CD4-positive, alpha-beta T cell (primary cell): ENCODE measurements at places on chromosomes 16 and 17.

GRCh38 chr16:8859913-8860881, 8.6 kb downstream of the CARHSP1 start:
- no peak for DNase-seq

DNA sequence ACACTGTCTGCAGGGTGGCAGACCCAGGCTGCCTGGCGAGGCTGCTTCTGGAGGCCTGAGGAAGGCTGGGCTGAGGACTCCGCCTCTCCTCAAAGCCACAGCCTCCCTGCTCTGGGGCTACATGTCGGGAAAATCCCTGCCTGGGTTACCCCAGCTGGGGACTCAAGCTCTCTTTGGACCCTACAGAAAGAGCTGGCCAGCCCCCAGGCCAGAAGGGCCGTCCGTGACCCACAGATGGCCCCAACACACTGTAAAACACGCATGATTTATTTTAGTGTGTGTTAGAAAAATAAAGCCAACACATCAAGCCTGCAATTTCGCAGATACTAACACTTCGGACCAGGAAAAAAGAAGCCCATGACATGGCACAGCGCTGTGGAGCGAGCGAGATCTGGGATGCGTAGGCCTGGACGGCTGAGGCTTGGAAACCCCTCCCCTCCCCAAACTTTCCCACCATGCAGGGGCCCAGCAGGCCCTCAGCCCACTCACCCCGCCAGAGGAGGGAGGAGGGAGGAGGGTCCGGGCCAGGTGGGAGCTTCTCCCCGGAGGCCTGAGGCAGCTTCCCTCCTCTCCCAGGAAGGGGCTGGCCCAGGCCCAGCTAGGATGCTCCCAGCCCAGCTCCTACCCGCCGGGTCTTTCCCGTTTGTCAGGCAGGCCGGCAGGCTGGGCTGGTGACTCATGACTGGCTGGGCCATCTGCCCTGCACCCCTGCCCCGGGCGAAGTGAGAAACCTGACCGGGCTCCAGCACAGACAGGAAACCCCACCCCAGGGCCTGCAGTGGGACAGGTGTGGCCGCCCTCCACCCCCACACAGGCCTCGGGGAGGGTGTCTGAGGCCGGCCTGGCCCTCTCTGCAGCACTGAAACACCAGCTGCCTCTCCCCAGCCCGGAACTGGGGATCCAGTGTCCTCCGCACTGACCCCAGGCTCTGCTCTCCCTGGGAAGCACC, 34.1 kb upstream of the SLC38A10 start:
- DNase-seq: no peak

- DNase-seq: no peak
These were observed 480.4 kb downstream of the CDH8 start for GRCh38 chr16:61555718-61556441.

- no peak for DNase-seq
These were observed 62.0 kb upstream of the TEKT3 start for GRCh38 chr17:15403276-15403939.

DNA sequence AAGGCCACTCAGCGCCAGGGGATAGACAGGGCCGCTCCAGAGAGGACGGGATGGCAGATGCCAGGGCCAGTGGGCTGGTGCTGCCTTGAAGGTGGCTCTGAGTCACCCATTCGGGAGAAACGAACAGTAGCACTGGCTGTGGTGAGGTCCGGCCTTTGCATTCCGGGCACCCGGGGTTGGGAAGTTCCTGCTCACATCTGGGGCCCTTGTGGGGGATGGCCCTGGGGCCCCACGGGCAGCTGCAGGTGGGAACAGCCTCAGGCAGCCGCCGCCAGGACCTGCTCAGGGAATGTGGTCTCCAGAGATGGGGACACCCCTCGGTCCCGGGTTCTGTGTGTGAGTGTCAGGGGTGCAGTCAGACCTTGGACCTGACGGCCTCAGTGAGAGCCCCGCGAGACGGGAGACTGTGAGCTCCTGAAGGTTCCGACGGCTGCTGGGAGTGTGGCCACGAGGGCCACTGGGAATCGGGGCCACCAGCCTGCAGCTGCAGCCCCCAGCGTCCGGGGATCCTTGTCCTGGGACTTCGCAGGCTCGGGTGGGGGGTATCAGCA, 1.4 kb downstream of the CBFA2T3 start:
- no peak for DNase-seq

GRCh38 chr17:50905460-50905803, 39.3 kb upstream of the TOB1 start:
- no peak for DNase-seq

- DNase-seq: no peak
These were observed 33.6 kb upstream of the XYLT2 start for GRCh38 chr17:50312308-50312707.

DNA sequence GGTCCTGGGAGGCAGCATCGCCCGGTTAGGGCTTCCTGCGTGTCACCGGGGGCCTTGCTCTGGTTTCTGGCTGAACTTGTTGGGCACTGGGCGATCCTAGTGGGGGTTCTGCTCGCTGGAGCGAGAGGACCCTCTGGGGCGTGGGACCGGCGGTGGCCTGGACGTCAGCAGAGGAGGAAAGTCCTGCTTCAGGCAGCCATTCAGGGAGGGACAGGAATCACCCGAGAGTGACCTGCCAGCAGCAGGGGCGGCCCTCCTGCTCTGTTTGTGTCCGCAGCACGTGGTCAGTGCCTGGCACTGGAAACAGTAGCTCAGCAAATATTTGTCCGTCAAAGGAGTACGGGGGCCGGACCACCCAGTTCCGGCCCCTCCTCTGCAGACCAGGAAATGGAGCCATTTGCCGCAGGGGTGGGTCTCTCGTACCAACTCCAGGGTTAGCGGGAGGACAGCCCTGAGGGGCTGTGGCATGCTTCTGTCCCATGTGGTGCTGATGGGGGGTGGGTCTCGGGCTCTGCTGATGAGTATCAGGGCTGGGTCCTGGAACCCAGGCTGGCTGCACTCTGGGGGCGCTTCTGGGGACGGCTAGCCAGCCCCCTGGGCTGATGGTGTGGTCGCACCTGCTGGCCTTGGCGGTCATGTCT, 48.3 kb downstream of the BAIAP2 start:
- no peak for DNase-seq

DNA sequence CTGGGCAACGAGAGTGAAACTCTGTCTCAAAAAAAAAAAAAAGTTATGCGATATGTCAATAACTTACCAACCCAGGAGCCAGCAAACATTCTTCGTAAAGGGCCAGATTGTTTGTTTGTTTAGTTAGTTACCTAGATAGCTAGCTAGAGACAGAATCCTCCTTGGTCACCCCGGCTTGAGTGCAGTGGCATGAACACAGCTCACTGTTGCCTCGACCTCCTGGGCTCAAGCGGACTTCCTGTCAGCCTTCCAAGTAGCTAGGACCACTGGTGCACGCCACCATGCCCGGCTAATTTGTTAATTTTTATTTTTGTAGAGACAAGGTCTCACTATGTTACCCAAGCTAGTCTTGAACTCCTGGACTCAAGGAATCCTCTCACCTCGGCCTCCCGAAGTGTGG, 113.0 kb downstream of the LITAF start:
- no peak for DNase-seq

GRCh38 chr16:48124266-48124665, 31.5 kb downstream of the ABCC12 start:
- no peak for DNase-seq

DNA sequence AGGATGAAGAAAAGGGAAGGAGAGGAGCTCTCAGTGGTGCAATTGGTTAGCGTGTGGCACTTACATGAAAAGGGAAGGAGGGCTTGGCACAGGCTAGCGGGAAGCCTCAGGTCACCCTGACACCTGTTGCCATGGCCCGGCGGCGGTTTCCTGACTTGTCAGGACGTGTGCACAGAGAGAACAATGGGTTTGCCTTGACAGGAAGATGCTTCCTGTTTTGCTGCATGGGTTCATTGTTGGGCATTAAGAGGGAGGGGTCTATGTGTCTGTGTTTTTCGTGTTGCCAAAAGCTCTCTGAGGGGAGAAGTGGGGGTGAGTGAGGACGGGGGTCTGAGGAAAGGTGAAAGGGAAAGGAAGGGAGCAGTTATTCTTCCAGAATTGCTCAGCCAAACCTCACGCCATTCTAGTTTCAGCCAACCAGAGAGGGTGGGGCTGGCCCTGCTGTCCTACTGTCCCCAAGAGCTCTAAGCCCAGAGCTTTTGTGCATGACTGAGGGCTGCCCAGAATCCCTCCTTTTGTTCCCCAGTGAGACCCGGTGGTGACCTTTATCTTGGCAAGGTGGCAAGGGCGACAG, 17.1 kb upstream of the CCR7 start:
- DNase-seq: peak; percentile 81

GRCh38 chr17:57945996-57946797, 9.0 kb downstream of the CUEDC1 start:
- no peak for DNase-seq

GRCh38 chr16:194516-194915, 14.3 kb downstream of the HBQ1 start:
- DNase-seq: no peak

- no peak for DNase-seq
These were observed 6.2 kb upstream of the MEOX1 start for GRCh38 chr17:43667947-43668348.

DNA sequence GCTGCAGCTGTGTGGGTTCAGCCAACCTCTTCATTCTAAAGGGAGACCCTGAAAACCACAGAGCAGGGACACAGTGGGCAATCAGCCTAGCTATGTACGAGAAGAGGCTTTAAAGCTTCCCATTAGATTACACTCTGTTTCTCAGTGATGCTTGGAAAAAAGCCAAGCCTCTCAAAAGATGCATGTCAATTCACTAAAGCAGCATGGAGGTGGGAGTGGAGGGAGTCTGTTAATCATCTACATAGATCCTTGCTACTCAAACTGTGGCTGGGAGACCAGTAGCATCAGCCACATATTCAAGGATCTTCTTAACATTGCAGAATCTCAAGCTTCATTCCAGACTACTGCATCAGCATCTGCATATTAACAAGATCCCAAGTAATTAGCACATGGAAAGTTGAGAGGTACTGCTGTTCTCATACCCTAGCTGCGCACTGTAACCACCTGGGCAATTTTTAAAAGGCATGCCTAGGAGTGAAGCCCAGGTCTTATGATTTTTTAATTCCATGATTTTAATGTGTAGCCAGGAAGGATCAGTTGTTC, 305.9 kb downstream of the PMP22 start:
- DNase-seq: no peak

GRCh38 chr17:77466596-77467223, 325.9 kb downstream of the SEC14L1 start:
- no peak for DNase-seq

GRCh38 chr16:64351121-64351520, 770.7 kb downstream of the CDH11 start:
- no peak for DNase-seq

DNA sequence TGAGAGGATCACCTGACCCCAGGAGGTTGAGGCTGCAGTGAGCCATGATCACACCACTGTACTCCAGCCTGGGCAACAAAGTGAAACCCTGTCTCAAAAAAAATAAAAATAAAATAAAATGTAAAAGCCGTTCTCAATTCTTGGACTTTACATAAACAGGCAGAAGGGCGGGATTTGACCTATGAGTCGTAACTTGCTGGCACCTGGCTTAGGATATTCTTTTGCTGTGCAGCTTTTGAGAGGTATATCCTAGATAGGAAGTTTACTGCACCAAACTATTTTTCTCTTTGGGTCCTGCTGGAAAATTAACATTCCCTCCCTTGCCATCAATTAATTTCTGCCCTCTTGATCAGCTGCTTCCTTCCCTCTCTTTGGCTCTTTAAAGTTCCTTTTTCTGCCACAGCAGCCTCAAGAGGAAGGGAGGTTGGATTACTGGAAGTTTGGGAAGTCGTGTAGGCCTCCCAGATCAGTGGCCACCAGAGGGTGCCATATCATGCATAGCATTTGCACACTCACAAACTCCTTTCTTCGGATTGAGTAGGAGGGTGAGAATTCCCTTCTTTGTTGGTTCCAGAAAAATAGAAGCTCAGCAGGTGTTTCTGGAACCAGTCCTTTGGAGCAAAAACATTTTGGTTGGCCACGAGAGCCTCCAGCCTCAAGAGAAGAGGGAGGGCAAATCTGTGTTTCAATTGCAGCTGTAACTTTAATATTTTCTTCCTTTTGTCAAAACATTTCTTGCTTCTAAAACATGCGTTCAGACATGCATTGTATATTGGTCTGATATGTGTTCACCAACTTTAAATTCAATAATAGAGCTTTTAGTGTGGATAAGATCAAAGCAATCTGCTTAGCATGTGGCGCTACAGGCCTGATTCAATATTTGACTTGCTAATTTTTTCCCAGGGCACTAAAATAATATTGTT, 147.3 kb downstream of the CCDC182 start:
- peak; percentile 14 for DNase-seq

DNA sequence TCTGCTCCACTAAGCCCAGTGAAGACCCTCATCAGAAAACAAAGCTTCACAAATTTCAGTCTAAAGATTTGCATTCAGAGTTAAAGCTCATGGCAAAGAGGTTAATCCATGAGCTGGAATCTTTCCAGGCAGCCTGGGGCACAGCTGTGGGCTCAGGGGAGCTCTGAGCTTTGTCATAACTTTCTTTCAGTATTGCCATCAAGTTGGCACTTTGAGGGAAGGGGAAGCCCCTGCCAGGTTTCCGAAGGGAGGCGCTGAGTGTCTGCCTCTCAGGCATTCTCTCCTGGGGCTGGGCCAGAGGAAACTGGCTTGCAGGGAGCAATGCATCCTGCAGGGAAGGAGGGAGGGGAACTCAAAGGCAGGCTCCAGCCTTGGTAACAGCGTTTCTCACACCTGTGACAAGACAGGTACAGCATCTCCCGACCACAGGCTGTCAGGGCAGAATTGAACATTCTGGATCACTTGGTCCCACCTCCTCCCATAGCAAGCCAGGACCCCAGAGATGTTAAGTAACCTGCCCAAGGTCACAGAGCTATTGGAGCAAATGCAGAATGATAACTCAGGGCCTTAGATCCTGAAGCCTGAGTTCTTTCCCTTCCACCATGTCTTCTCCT, 3.9 kb downstream of the LPO start:
- DNase-seq: no peak

DNA sequence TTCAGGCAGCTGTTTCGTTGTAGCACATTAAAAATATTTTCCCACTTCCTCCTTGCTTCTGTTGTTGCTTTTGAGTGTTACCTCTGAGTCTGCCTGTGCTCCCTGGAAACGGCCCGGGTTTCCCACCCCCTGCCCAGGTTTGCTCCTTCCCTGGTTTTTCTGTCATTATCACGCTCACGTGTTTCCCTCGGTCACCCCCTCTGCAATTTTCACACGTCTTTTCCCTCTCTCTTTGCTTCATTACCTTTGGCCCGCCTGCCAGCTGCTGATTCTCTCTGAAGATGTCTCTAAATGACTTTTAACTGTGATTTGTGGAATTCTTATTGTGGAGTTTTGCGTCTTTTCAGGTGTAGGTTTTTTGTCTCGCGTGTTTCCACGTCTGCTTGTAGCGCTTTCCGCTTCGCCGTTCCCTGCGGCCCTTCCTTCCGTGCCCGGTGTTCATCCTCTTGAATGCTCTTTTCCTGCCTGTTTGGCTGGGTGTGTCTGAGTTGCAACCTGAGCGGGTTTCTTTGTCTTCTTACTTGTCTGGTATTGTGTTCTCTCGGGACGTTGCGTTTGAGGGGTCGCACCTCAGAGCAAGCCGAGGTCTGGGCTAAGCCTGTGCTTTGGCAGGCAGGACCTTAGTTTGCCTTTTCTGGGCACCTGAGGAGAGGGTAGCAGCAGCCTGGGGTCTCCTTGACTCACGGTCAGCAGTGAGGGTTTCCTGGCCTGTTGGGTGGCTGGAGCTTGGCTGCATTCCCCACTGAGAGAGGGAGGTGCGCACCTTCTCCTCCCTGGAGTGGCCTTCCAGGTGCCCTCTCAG, 96.3 kb upstream of the ZNF750 start:
- DNase-seq: no peak
